ENCODE measurements at places on chromosomes 1 and 21.
A peak's percentile ranks its signal among the peaks of the same experiment; 100 is the strongest.

DNA sequence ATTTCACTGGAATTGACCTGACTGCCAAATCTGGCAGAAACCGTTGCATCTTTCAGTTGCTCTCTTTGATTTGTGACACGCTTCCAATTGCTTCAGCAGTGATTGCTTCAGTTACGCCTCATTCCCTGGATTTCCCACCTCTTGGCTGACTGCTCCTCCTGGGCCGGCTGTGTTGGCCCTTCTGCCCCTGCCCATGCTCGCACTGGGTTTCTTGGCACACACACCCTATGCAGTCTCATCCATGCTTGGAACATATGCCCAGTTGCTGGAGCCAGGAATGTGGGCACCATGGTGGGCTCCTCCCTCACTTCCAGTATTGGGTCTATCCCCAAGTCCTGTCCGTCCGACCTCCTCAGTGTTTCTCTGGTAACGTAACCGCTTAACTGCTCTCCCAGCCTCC is 2.2 kb upstream of the ZBTB21 start:
- DNase-seq, result no peak

DNA sequence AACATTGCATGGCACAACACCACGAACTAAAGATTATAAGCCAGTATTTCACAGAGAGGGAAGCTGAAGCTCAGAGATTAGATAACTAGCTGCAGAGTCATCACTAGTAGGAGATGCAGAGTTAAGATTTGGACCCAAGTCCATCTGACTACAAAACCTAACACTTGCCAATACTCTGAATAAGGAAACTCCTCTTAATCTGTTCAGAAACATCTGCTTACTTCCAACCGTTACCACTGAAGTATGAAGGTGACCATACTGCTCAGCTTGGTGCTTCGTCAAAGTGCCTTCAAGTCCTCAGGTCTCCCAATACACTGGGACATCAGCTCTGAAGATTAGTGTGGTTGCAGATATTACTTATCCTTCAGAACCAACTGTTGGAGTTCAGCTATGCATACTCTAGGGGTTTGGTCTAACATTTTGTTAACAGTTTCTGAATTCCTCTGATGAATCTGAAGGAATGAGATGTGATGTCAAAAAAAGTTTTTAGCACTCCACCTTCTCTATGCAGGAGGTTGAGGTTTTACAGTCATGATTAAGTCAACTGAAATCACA is 179.6 kb downstream of the TPR start:
- DNase-seq, result no peak

DNA sequence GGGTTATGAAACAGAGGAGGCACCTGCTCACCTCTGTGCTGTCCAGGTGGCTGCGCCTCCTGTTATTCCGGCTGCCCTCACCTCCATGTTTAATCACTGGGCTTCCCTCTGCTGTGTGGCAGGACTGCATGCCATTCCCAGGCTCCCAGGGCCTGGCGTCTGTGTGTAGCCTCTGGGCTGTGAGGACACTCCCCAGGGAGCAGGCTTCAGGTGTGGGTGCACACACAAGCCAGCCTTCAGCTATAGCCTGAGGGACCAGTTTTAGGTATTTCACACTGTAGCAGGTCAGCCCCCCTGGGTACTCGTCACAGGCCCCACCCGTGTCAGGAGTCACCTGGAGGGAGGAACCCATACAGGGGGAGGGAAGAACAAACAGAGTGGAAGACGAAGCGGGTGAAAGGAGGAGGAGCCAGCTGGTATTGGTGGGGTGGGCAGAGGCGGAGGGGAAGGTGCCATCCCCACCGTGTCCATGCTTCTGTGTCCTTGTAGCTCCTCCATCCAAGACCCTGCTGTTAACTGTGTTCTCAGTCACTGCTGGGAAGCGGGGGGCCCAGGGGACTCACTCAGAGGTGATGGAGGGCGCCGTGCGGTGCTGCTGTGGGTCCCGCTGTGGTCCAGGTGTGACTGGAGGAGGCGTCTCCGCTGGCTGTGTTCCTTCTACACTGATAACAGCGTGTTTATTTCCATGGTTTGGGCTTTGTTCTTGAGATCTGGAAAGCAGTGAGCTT is 158.6 kb downstream of the PGBD5 start:
- no peak for DNase-seq

DNA sequence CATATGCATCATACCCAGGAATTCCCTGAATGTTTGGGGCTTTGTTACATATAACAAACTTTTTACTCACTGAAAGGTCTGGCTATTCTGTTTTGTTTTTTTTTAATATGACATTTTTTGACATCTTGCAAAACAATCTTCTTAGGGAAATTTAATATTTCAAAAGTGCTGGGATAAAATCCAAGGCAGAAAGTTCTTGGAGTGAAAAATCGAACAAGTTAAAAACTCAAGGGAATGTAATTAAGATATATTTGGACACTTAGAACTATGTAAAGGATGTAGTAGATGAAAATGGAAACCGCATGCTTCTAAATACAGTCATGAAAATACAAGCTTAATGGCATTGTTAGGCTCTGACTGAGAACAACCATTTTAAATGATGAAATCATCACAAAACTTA is 8.6 kb downstream of the CHODL start:
- no peak for DNase-seq

- no peak for DNase-seq
Observed at GRCh38 chr1:204341380-204341779, 18.3 kb downstream of the PLEKHA6 start.

- no peak for DNase-seq
Observed at GRCh38 chr1:110667776-110668175, 7.0 kb downstream of the KCNA3 start.

DNA sequence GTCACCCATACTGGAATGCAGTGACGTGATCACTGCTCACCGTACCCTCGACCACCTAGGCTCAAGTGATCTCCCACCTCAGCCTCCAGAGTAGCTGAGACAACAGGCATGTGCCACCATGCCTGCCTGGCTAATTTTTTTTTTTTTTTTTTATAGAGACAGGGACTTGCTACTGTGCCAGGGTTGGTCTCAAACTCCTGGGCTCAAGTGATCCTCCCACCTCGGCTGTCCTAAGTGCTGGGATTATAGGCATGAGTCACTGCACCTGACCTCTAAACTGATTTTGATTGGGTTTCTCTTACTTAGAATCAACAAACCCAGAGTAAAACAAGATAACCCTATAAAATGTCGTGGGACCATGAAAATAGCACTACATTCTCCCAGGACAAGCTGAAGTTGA is 112.0 kb downstream of the UBE2U start:
- no peak for DNase-seq

- DNase-seq, result no peak
Observed at GRCh38 chr1:28956038-28956464, 41.7 kb downstream of the EPB41 start.

DNA sequence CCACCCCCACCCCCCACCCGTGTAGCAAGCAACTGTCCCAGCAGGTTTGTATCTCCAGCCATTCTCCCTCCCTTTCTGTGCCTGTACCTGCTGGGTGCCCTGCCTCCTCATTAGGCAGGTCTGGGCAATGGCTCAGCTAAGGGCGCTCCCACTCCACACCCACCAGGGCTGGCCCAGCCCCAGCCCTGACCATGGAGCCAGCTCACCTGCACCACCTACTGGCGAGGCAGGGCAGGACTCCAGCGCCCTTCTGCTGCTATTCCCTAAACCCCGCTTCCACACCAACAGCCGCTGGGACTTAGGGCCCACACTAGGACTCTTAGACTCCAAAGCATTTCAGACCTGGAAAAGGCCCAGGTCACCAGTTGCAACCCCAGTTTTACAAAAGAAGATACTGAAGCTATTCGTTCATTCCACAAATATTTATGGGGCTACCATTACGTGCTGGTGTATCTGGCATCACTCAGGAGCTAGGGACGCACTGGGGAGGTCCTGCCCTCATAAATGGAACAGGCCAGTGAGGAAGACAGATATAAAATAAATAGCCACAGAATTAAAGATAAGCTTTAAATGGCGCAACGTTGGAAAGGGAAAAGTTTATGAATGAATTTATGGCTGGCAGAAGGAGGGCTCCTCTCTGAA is 24.0 kb downstream of the PGLYRP3 start:
- no peak for DNase-seq

GRCh38 chr1:113142791-113143190 is 69.8 kb downstream of the LRIG2 start:
- no peak for DNase-seq

- no peak for DNase-seq
Observed at GRCh38 chr1:226436472-226436854, 28.6 kb upstream of the PARP1 start.

DNA sequence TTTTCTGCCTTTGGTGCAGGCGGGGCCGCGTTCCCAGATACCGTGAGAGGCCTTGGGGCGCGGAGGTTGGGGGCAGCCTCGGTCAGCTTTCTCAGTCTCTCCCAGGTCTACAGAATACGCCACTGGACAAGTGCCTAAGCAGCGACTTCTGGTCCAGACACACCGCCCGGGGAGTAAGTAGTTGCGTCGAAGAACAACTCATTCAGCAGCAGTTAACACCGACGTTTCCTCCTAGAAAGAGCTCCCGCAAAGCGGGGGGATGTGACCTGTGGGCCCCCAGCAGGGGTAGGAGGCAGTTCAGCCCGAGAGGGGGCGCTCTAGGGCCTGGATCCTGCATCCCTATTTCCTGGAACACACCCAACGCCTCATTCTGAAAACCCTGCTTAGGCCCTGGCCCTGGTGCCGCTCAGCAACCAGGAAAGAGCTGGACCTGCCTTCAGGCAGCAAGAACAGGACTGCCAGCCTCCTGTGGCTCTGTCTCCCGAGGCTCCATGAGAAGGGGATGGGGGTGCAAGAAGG is 6.5 kb upstream of the BARHL2 start:
- DNase-seq, result no peak

DNA sequence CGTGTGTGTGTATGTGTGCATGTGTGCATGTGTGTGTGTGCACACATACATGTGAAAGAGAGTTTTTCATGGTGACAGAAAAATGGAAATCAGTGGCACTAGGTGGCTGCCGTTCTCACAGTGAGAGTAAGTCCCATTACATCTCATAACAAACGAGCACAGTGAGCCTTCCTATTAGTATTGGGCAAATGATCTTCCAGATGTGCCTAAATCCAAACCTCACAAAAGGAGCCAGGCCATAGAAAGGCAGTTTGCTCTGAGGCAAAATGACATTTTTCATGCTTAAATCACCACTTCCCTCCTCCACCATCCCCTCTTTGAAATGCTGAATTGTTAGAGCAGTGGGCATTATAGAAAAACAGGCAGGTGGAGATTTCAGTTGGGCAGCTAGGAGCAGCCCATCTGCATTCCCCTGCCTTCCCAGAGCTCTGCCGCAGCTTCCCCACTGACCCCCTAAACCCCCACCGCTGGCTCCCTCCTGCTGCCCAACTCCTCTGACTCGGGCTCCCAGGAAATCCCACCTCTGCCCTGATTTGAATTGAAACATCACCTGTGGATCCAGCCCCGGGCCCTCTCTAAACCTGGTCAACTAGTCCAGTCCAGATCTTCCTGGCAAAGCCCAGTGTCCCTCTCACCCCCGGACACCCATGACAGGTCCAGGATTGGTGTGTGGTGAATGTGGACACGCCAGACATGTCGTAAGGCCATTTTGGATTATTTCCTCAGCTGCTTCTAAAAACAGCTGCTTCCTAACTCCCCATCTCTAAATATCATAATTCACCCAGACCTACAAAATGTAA is 190.5 kb downstream of the SEC16B start:
- no peak for DNase-seq

GRCh38 chr1:31617916-31618746 is 642 bp downstream of the HCRTR1 start:
- DNase-seq, result no peak

GRCh38 chr1:64790832-64791487 is 46.1 kb downstream of the RAVER2 start:
- DNase-seq, result no peak

DNA sequence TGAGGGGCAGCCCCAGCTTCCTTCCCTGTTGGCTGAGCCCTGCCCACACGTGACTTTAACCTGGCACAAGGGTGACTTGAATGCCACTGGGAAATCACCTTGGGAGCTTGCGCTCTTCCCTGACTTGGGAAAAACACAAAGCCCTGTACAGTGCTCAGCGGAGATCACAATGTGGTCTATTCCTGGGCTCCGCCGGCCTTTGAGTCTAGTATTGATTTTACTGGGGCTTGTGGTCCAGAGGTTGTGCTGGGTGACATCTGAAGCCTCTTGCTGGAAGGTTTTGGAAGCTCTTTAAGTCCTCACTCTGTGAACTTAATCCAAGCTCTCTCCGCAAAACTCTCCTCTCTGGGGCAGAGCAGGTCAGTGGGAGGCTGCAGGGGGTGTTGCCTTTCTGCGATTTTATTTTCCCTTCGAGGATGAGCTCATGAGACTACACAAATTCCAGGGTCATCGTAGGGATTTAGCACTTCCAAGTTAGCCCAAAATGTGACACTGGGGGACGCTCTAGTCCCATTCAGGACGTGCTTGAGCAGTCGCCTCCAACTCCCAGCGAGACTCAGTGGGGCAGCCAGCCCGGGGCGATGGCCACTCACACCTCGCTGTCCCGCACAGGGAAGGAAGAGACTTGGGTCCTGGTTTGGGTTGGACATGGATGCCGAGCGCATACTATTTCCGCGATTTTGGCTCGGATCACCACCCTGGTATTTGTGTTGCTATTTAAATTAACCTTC is 291.9 kb upstream of the AJAP1 start:
- no peak for DNase-seq

- no peak for DNase-seq
Observed at GRCh38 chr1:30668024-30668423, 55.4 kb downstream of the MATN1 start.

DNA sequence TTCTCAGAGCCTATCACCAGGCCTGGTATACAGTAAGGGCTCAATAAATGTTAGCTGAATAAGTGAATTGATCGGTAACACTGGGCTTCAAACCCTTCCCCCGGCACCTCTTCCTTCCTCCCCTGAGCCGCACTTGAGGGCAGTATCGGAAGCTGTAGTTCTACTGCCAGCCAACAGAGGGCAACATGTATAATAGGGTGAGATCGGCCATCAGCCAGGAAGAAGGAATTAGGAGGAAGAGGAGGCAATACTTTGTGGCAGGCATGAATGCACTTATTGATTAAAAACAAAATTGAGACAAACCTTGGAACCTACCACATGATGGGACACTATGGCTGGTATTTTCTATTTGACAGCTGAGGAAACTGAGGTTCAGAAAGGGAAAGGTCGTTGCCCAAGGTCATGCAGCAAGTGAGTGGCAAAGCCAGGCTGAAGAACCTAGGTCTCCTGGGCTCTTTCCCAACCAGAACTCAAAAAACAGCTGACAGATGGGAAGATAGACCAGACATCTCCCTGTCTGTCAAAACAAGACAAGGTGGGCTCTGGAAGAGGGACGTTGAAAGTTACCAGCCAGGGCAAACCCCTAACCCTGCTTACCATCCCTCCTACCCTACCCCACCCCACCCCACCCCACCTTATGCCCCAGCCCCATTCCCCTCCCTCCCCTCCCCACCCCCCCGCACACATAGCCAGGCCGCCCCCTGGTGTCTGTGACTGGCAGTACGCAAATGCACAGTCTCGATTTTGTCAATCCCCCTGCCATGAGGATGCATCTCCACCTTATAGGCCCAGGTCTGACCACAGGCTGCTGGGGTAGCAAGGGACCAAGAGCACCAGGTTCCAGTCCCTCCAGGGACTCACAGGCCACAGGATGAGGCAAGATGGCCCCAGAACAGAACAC is 107.3 kb upstream of the RUNX3 start:
- peak; percentile 56 for DNase-seq

GRCh38 chr1:184905601-184906322 is 68.5 kb downstream of the NIBAN1 start:
- DNase-seq, result no peak

Data from stimulated activated CD8-positive, alpha-beta memory T cell treated with anti-CD3 and anti-CD28 coated beads, Interleukin-4, amount 100 ng/mL, for 4 hours (primary cell).